CMK (cell line): ENCODE measurements at places on chromosomes 12 and 14.

- peak; percentile 45 for DNase-seq
These were observed 131.0 kb upstream of the SRRM4 start for GRCh38 chr12:118850244-118850825.

DNA sequence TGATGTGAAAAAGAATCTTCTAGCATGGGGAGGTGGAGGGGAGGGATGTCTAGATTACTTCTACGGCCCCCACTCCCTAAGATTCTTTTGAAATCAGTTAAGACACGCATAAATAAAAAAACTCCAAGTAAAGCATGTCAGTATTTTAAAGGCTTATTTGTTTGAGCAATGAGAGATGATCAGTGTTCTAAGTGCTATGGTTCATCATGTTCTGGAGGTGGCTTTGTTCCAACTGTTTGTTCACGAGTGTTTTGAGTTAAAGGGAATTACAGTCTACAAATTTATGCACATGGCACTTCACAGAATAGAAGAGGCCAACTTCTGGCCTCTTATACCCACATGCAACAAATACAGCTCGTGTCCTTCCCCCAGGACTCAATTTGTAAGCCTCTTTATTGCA lies 394.9 kb downstream of the RAD51B start:
- no peak for DNase-seq

- DNase-seq: no peak
These were observed 35.5 kb downstream of the PDZRN4 start for GRCh38 chr12:41223600-41223999.

DNA sequence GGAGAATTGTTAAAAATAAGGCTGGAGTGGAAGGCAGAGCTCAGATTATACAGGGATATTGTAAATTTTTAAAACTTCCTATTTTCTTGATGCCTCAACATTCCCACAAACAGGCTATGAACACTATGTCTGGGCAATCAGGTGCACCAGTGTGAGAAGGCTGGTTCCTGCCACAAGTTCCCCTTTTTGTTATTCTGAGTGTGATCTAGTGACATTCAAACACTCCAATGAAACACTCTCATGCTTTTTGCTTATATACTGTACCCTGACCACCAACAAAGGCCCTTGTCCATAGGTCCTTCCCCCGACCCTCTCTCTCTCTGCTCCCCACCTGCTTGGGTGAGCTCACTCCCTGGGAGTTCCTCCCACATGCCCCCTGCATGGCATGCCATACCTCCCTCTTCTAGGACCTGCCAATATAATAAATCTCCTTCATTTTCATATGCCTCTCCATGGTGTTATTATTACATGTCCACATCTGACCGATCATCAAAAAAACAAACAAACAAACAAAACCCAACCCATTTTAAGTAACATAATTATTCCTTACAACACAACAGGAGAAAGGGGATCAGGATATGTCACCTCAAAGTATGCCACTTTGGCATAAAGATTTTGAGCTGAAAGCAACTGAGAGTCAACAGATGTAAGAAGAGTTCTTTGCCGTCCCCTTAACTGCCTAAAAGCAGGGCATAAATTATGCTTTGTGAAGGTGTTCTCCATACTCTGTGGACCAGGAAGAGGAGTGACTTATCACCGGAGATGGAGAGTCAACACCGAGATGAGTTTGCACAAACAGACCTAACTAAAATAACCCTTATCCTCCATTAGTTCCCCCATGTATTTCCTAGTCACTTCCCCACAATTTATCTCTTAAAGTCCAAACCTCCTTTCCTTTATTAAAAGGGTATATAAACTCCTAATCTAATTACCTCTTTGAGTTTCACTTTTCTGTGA lies 42.5 kb upstream of the CATSPERB start:
- DNase-seq: no peak

DNA sequence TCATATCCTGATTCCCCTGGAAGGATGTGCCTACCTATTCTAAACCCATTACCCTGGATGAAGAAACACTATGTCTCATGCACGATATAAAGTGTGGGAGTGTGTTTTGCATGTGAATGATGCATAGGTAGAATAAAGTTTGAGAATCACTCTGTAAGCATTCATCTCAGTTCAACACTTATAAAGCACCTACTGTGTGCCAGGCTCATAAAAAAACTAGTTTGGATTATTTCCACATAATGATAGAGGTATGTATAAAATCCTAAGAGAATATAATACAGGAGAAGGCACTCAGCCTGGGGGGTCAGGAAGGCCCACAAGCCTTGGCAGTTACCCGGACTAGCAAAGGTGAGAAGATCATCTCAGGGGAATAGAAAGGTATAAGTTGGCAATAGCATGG lies 41.1 kb upstream of the BCL2L14 start:
- no peak for DNase-seq

DNA sequence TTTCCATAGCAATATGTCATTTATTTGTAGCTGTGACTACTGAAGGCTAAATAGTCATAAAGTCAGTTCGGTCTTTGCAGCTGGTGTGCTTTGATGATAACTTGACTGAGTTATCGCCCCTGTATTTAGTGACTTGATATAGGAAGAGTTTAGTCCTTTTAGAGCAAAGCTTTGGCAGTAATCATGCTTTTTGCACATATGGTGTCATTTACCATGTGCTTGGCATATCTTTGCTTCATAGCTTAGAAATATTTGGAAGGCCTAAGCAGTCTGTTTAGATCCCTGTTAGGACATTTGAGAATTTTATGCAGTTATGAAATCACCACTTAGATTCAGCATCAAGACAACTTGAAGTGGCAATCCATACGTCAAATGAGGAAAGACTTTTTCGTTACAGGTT lies 31.6 kb downstream of the POLR3B start:
- no peak for DNase-seq

DNA sequence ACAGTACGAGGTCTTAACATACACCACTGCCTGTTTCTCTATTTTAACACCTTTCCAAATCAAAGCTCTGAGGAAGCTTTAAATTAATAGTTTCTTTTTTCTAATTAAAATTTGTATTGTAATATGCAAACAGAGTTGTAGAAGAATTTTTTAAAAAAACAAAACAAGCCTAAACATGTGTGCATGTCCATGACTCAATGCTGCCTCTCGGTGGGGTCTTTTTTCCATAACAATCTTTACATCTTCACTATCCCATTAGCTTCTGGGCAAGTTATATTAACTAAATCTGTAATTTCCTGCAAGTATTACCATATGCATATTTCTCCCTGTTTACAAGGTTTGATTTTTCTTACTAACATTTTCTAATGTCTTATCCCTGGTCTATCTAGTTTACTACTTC lies 143.9 kb upstream of the NAV3 start:
- no peak for DNase-seq

GRCh38 chr14:92511453-92512238 lies 1.9 kb upstream of the RIN3 start:
- DNase-seq: no peak

- no peak for DNase-seq
These were observed 52.1 kb upstream of the ATP2B1 start for GRCh38 chr12:89760783-89761182.

DNA sequence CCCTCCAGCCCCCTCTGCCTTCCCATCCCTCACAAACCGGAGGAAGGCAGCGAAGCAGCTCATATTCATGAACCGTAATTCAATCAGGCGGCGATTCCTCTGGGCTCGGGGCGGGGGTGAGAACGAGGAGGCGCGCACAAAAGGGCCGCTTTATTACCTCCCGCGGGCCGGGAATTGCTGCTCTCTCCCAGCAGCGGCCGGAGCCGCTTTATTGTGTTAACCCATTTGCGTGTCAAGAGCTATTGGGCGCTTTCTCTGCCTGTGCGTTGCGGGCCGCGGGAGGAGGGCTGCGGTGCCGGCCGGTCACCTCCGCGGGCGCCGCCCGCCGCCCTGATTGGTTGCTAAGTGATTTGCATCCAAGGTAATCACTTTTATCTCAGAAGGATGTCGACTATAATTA lies 4.8 kb downstream of the FAM222A start:
- DNase-seq: no peak

DNA sequence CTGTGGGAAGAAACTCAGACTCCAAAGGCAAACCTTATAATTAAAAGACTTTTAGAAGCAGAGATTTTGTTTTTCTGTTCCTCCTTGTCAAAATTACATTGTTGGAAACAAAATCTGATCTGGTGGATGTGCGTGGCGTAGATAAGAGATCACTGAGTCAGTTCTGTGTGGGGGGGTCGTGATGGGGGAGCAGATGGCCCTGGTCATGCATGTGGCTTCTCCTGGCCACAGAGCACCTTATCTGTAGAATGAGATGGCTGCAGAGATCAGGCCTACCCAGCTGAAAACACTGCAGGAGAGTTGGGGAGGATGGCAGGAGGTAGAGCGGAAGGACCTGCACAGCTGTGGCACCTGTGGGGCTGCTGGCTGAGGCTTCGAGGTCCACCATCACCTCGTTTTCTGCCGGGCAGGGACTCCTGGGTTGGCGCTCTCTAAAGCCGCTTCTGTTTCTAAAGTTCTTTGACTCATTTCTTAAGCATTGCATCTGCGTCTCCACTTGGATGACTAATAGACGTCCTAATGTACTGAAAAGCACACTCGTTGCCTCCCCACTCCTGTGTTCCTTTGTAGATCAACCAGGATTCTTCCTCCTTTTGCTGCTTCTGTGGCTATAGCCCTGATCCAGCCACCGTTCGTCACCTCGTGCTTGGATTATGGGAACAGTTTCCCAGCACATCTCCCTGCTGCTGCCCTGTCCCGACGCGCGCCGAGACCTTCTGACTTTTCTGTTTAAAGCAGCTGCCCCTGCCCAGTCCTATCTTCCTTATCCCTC lies 93.4 kb downstream of the TSPAN9 start:
- DNase-seq: no peak

- no peak for DNase-seq
These were observed 87.1 kb downstream of the GPR135 start for GRCh38 chr14:59377991-59378601.

DNA sequence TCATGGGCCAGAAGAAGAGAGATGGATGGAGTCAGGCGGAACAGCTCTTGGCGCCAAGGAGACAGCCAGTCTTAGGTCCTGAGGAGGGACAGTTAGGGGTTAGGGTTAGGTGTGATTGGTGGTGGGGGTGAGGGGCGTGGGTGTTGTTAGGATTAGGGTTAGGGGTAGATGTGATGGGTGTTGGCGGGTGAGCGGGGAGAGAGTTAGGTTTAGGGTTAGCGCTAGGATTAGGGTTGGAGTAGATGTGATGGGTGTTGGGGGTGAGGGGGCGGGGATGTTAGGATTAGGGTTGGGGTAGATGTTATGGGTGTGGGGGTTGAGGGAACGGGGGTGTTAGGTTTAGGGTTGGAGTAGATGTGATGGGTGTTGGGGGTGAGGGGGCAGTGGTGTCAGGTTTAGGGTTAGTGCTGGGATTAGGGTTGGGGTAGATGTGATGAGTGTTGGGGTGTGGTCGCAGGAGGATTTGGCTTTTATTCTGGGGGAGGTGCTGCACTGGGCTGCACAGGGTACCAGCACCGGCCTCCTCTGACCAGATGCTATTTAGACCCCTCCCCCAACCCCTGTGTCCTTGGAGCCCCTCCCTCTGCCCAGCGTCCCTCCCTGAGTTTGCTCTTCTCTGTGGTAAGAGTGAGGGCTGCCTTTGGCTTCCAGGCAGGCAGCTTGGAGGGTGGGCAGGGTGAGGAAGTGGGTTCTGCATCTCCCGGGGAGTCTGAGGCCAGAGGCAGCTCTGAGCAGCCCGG lies 35.6 kb upstream of the FBRSL1 start:
- DNase-seq: no peak

DNA sequence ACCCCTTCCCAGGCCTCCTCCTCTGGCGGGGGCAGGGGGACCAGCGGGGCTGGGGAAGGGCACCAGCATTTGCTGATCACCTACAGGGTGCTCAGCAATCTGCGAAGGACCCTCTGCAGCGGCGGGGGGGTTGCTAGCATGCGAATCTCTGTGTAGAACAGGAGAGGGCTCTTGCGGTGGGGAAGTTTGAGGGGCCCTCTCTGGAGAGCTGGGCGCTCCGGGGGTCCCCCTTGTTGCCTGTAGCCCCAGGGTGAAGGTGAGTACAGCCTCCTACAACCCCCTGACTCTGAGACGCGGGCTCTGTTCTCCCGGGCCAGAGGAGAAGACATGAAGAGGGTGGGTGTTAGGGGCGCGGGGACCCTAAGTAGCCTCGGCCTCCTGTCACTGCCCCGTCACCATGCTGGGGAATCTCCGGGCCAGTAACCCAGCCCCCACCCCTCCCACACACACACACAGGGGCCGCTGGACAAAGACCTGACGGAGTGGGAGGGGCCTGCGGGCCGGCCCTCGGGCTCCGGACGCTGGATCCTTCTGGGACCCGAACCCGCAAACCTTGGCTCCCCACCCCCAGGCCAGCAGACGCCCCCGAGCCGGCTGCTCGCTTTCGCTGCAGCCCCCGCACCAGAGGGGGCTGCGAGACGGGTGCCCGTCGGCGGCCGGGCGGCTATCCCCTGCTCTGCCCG lies 734 bp downstream of the FIGNL2 start:
- DNase-seq: no peak

GRCh38 chr14:82759656-82760055 lies 1226.0 kb upstream of the SEL1L start:
- no peak for DNase-seq

GRCh38 chr14:95078867-95079266 lies 78.5 kb downstream of the DICER1 start:
- DNase-seq: no peak

GRCh38 chr12:11545484-11546330 lies 103.8 kb upstream of the ETV6 start:
- DNase-seq: peak; percentile 47

DNA sequence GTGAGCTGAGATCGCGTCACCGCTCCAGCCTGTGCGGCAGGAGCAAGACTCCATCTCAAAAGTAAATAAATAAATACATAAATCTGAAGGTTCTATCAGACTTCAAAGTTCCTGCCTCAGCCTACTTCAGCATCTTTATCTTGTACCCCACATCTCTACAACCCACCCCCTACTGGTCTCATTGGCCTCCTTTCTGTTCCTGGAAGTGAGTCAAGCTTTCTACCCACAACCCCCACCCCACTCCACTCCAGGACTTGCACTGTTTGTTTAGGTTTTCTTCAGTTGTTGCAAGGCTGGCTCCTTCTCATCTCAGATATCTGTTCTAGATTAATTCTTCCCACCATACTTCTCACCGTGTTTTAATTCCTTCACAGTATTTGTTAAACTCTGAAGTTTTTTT lies 714 bp upstream of the PSMC6 start:
- DNase-seq: no peak

DNA sequence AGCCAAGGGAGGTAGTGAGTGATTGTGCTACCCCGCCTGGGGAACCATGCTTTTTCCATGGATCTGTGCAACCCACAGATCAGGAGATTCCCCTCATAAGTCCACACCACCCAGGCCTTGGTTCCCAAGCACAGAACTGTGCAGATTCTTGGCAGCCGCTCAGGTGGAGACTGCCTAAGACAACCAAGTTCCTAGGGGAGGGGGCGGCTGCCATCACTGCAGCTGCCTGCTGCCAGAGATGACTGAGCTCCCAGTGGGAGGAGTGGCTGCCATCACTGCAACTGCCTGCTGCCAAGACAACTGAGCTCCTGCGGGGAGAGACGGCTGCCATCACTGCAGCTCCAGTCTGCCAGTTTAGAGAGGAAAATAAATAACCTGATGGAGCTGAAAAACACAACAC lies 138.3 kb upstream of the GARIN2 start:
- DNase-seq: no peak
